ENCODE measurements at places on chromosomes 5 and 9. TPM values are rescaled to one million over a fixed set of nuclear protein-coding genes. Genes with fewer than 3 reads are reported as not detected.

DNA sequence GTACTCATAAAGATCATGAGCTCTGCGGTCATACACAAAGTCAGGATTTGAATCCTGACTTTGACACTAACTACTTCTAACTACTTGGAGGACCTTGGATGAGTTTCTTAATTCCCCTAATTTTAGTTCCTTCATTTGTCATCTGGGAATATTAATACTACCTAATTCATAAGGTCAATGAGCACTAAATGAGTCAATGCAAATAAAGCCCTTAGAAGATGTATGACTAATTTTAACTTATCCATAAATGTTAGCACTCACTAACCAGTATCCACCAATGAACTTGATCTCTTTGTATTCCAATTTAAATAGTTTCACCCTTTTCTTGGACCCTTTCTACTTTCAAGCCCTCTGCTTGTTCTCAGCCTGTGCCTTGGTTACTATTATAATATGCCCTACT is 1106.4 kb downstream of the CDH18 start:
- H3K4me1 ChIP-seq = no peaks in the 10 kb centered on the region
- H3K27ac ChIP-seq = no peak overlapping the region
- H3K36me3 ChIP-seq = no peaks in the 10 kb centered on the region
- no peaks in the 10 kb centered on the region for H3K27me3 ChIP-seq
- no peak for DNase-seq

DNA sequence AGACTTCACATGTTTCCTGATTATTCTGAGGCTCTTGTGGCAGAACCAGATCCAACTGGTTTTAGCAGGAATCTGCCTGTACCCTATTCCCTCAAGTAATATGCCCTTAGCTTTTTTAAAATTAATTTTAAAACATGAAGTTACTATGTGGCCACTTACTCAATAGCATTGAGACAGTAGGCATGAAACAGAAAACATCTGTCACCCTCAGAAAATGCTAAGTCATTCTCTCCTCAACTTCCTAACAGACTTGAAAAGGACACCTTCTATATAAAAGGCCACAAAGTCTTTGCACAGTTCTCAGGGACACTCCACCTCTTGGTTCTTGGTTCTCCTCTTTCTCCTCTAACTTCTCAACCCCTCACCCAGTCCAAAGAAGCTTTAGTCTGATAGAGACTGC is 277.8 kb downstream of the RAB3C start:
- H3K4me1 ChIP-seq = no peaks in the 10 kb centered on the region
- H3K27me3 ChIP-seq = no peaks in the 10 kb centered on the region
- H3K36me3 ChIP-seq = no peaks in the 10 kb centered on the region
- H3K27ac ChIP-seq = no peak overlapping the region

GRCh38 chr9:18544456-18544855 is 70.5 kb downstream of the ADAMTSL1 start:
- no peaks in the 10 kb centered on the region for H3K4me1 ChIP-seq
- H3K36me3 ChIP-seq = no peaks in the 10 kb centered on the region
- no peak overlapping the region for H3K4me3 ChIP-seq
- no peak overlapping the region for H3K27ac ChIP-seq

NUP214 gene
- 61.4 TPM for total RNA-seq

MAP1B gene
- 20.6 TPM for total RNA-seq

GRCh38 chr5:181084621-181085195 is 44.6 kb downstream of the BTNL9 start:
- no peak overlapping the region for H3K4me3 ChIP-seq
- H3K36me3 ChIP-seq = no peaks in the 10 kb centered on the region
- H3K27ac ChIP-seq = no peak overlapping the region
- H3K4me1 ChIP-seq = no peaks in the 10 kb centered on the region
- no peak for DNase-seq

PCDHB9 gene
- total RNA-seq = 3.0 TPM

PCDHGA12 gene
- total RNA-seq = 5.9 TPM

- H3K36me3 ChIP-seq = no peaks in the 10 kb centered on the region
- no peak for DNase-seq
- peaks cover 10% of the 10 kb centered on the region for H3K4me1 ChIP-seq
- H3K4me3 ChIP-seq = no peak overlapping the region
- H3K27me3 ChIP-seq = no peaks in the 10 kb centered on the region
Measured at GRCh38 chr5:57777174-57777581, 294.6 kb upstream of the ACTBL2 start.

DNA sequence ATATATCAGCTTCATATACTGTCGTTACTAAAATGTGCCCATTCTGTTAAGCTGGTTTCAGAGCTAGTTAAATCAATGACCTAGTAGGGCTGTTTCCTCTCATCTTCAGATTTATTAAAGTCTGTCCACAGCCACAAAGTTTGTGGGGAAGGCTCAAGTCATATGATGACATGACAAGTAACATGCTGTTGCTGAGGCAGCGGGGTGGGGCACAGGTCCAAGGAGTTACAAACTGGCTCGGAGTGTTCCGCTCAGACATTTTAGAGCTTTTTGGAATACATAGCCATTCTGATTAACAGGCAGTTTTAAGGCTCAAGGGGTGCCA is 2.7 kb upstream of the ANP32B start:
- H3K36me3 ChIP-seq = no peaks in the 10 kb centered on the region
- DNase-seq = no peak
- no peaks in the 10 kb centered on the region for H3K27me3 ChIP-seq
- peaks cover 10% of the 10 kb centered on the region for H3K4me1 ChIP-seq
- H3K27ac ChIP-seq = no peak overlapping the region
- H3K4me3 ChIP-seq = no peak overlapping the region

DNA sequence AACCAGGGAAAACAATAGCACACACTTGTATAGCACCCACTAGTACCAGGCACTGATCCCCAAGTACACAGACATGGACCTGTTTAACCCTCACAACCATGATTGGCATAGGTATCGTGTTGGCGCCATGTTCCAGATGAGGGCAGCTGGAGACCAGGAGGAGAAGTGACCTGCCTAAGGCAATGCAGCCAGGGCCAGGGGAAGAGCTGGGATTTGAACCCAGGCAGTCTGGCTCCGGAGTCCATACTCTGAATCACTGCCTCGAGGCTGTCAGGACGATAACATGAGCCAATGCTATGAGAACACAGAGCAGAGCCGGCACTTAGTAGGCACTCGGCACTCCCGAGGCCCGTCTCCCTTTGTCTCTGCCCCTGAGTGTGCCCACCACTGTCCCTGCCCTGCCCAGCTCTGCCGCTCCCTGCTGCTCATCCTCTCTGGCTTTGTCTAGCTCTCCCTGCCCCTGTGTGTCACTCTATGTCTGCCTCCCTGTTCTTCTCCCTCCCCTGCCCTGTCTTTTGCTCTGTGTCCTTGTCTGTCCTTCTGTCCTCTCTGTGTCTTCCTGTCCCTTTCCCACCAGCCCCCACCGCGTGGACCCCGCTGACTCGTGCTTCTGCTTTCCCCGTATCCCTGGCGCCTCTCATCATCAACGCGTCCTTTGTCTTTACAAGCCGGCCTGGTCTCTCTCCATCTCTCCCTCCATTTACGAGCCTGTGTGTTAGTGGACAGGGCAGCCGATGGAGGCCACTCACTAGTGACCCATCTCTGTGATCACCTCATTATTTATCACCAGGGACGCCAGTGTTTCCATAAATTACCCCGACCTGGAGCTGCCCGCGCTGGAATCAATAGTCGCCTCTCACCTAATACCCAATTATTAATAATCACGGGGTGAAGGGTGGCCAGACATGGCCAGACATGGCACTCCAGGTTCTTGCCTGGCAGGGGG is 99.4 kb upstream of the MVB12B start:
- peaks cover 44% of the 10 kb centered on the region for H3K27me3 ChIP-seq
- H3K4me1 ChIP-seq = peaks cover 6% of the 10 kb centered on the region
- no peak overlapping the region for H3K27ac ChIP-seq
- no peak overlapping the region for H3K4me3 ChIP-seq
- H3K36me3 ChIP-seq = no peaks in the 10 kb centered on the region
- no peak for DNase-seq

PCDHGB1 gene
- 1.8 TPM for total RNA-seq

ANKDD1B gene
- total RNA-seq = 4.3 TPM

- no peaks in the 10 kb centered on the region for H3K4me1 ChIP-seq
- peaks cover 2% of the 10 kb centered on the region for H3K27me3 ChIP-seq
- DNase-seq = no peak
- no peak overlapping the region for H3K27ac ChIP-seq
Measured at GRCh38 chr5:1718669-1719068, 81.0 kb downstream of the MRPL36 start.

DNA sequence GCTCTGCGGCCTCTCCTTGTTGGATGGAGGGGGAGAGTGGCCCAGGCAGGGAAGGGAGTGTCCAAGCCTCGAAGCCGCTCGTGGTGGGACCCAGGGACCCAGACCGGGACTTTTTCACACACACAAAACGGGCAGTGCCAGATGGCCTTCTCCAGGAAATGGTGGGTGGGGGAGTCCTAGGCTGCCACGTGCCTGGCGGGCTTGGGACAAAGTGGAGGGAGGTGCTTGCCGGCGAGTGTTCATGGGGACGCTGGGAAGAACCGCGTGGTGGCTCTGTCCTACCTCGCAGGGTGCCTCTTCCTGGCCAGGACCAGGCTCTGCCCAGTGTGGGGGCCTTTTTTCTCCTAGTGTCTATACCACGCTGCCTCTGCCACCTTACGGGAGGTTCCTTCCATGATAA is 155.0 kb upstream of the COL5A1 start:
- peaks cover under 1% of the 10 kb centered on the region for H3K4me1 ChIP-seq
- H3K27ac ChIP-seq = no peak overlapping the region
- no peak overlapping the region for H3K4me3 ChIP-seq
- H3K36me3 ChIP-seq = no peaks in the 10 kb centered on the region
- no peak for DNase-seq

DNA sequence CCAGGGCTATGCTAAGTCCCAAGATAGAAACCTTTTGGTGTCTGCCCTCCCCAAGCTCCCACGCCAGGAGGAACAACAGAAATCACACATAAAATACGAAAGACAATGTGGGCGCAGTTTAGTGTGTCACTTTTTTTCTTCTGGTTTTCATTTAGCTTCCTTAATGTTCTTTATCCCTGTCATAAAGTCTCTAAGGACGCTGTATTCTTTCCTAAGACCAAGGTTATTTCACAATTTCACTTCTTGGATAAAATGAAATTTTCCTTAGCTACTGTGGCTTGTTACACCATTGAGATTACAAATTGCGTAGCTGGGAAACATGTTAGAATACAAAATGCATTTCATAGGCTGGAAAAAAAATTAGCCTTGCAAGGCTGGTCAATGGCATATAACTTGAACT is 85.4 kb downstream of the GLIS3 start:
- DNase-seq = no peak
- H3K4me1 ChIP-seq = no peaks in the 10 kb centered on the region
- no peaks in the 10 kb centered on the region for H3K36me3 ChIP-seq

PELO gene
- 31.5 TPM for total RNA-seq

SPINK7 gene
- not detected for total RNA-seq

DNA sequence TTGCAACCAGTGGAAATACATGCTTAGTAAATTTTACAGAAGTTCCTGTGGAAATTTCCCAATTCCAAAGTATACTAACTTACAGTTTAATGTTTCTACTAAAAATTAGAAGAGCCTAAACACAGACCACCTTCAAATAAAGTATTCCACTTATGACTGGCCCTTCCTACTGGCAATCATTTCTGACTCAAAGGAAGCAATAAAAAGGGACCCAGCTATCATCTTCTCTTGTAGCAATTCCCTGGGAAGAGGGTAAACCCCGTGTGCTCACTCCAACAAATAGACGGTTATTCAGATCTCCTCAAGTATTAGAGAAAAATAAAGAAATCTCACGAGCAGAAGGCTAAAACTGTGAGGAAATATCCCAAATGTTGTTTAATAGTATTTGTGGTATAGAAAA is 43.3 kb downstream of the GOLPH3 start:
- H3K36me3 ChIP-seq = peaks cover 43% of the 10 kb centered on the region
- H3K4me1 ChIP-seq = peaks cover 12% of the 10 kb centered on the region
- no peaks in the 10 kb centered on the region for H3K27me3 ChIP-seq
- no peak overlapping the region for H3K4me3 ChIP-seq

- no peak overlapping the region for H3K4me3 ChIP-seq
- DNase-seq = no peak
- H3K36me3 ChIP-seq = no peaks in the 10 kb centered on the region
- H3K4me1 ChIP-seq = peaks cover 5% of the 10 kb centered on the region
- no peak overlapping the region for H3K27ac ChIP-seq
- no peaks in the 10 kb centered on the region for H3K27me3 ChIP-seq
Measured at GRCh38 chr9:129160712-129161533, 17.1 kb downstream of the IER5L start.

DNA sequence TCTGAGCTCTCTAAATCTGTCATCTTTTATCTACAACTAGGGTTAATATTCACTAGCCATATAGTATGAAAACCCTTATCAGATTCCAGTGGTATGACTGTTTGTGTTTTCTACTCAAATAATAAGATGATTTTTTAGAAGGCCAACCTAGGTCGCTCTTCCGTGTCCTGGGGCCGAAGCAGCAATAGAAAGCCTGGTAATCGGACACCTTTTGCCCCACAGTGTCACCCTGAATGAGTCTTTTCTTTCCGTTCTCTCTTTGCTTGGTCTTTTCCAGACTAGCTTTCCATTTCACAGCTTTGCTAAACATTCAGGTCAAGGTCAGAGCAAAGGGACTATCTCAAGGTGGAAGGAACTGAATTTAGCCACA is 243.3 kb upstream of the ANKRD55 start:
- no peak for DNase-seq
- no peaks in the 10 kb centered on the region for H3K36me3 ChIP-seq
- no peaks in the 10 kb centered on the region for H3K27me3 ChIP-seq
- no peak overlapping the region for H3K27ac ChIP-seq

DNA sequence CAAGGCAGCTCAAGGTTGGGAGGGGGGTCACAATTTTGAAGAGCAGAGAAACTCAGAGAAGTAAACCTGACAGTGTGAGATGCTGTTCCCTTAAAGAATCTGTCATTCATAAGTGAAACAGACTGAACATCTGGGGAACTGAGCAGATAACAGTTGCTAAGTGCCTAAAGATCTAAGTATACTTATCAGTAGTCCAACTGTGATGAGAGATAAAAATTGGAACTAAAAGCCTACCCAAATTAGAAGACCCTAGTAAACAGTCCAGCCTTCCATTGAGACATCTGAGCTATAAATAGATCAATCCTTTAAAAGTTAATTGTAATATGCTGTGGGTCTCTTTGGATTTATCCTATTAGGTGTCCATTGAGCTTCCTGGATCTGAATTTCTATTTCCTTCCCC is 692.8 kb upstream of the ZNF608 start:
- H3K4me3 ChIP-seq = no peak overlapping the region
- no peaks in the 10 kb centered on the region for H3K27me3 ChIP-seq
- H3K36me3 ChIP-seq = no peaks in the 10 kb centered on the region
- no peak overlapping the region for H3K27ac ChIP-seq
- no peaks in the 10 kb centered on the region for H3K4me1 ChIP-seq

DNA sequence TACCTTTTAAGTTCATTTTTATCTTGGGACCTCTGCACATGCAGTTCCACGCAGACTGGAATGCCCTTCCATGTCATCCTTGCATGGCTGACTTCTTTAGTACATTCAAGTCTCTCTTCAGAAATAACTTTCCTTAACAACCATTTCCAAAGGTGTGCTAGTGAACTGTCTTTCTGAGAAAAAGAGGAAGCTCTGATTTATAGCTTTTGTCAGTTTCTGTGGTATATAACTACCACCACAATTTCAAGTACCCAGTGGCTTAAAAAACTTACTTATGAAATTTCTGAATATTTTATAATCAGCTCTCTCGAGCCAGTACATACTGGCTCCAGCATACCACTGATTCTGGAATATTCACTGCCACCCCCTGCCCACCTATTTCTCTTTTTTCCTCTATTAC is 1613.8 kb downstream of the MAT2B start:
- H3K27ac ChIP-seq = no peak overlapping the region
- H3K36me3 ChIP-seq = no peaks in the 10 kb centered on the region
- H3K27me3 ChIP-seq = no peaks in the 10 kb centered on the region
- no peak overlapping the region for H3K4me3 ChIP-seq
- no peak for DNase-seq
- H3K4me1 ChIP-seq = no peaks in the 10 kb centered on the region
